ENCODE measurements at places on chromosomes 1 and 21. TPM values are rescaled to one million over a fixed set of nuclear protein-coding genes. Genes with fewer than 3 reads are reported as not detected.

- H3K27ac ChIP-seq = peak overlapping the region; percentile 97
- H3K27me3 ChIP-seq = no peaks in the 10 kb centered on the region
- peaks cover 4% of the 10 kb centered on the region for H3K36me3 ChIP-seq
- peak; percentile 54 for DNase-seq
- H3K4me3 ChIP-seq = peak overlapping the region; percentile 94
- peaks cover 48% of the 10 kb centered on the region for H3K4me1 ChIP-seq
These were observed 21.9 kb upstream of the PIK3CD start for GRCh38 chr1:9629445-9630201.

DNA sequence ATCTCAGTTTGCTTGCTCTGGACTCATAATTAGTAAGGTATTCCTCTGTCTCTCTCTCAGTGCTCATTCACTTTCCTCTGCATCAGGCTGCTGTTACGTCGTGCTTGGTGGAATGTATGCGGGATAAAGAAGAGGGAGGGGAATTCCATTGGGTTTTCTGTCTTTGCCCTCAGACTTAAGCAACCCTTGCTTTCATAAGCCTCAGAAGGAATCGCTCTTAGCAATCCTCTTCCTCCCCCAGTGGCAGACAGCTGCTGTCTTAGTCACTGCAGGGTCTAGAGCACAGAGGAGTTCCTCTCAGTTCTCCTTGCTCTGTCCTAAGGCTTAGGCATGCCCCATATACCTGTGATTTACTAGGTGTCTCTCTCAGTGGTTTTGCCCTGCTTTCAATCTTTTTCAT, 19.1 kb upstream of the NTMT2 start:
- H3K4me3 ChIP-seq = no peak overlapping the region
- no peak for DNase-seq
- H3K27ac ChIP-seq = no peak overlapping the region
- no peaks in the 10 kb centered on the region for H3K36me3 ChIP-seq

GRCh38 chr1:14835725-14836124, 237.2 kb downstream of the KAZN start:
- no peak for DNase-seq
- H3K36me3 ChIP-seq = no peaks in the 10 kb centered on the region

DNA sequence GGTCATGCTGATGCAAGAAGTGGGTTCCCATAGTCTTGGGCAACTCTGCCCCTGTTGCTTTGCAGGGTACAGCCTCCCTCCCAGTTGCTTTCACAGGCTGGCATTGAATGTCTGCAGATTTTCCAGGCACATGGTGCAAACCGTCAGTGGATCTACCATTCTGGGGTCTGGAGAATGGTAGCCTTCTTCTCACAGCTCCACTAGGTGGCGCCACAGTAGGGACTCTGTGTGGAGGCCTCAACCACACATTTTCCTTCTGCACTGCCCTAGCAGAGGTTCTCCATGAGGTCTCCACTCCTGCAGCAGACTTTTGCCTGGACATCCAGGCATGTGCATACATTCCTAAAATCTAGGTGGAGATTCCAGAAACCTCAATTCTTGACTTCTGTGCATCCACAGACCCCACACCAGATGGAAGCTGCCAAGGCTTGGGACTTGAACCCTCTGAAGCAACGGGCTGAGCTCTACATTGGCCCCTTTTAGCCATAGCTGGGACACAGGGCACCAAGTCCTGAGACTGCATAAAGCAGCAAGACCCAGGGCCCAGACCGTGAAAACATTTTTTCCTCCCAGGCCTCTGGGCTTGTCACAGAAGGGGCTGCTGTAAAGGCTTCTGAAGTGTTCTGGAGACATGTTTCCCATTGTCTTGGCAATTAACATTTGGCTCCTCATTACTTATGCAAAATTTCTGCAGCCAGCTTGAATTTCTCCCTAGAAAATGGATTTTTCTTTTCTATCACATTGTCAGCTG, 466.2 kb upstream of the PBX1 start:
- DNase-seq = no peak
- H3K27me3 ChIP-seq = no peaks in the 10 kb centered on the region
- H3K4me1 ChIP-seq = no peaks in the 10 kb centered on the region
- no peak overlapping the region for H3K4me3 ChIP-seq
- H3K27ac ChIP-seq = no peak overlapping the region

DNA sequence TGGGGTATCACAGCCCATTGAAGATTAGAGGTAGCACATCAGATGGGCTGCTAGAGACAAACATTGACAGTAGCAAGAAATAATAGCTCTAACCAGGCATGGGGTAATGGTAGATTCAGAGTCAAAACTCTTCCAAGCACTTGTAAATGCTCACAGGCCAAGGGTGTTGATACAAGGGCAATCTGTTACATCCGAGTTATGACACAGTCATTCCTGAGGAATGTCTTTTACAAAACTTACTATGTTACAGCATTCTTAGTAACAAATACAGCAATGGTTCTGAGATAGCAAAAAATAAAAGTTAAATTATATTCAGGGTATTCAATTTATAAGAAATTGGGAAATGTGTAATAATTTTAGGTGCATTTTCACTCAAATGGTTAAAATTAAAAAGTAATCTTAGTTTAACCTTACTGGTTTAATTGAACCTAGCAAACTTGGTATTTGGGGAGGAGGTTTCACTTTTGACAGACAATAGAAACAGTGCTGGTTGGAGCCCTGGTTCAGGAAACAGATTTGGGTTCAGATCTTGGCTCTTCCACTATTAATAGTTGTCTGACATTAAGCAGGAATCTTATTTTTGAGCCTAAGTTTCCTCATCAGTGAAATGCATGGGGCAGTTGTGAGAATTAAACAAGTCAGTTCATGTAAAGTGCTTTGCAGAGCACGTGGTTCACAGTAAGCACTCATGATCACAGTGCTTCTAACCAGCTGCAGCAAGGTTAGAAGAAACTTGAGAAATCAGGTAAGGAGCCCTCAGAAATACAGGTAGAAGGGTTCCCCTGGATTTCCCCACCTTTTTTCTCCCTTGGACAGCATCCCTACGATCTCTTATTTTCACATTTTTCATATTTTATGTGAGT, 4.4 kb downstream of the ST3GAL3 start:
- no peak overlapping the region for H3K27ac ChIP-seq
- no peak overlapping the region for H3K4me3 ChIP-seq
- no peak for DNase-seq
- peaks cover 11% of the 10 kb centered on the region for H3K4me1 ChIP-seq

GRCh38 chr1:224325959-224326358, 4.0 kb downstream of the NVL start:
- no peak overlapping the region for H3K27ac ChIP-seq
- H3K4me3 ChIP-seq = no peak overlapping the region
- no peaks in the 10 kb centered on the region for H3K36me3 ChIP-seq
- peaks cover 42% of the 10 kb centered on the region for H3K4me1 ChIP-seq
- no peak for DNase-seq
- no peaks in the 10 kb centered on the region for H3K27me3 ChIP-seq

DNA sequence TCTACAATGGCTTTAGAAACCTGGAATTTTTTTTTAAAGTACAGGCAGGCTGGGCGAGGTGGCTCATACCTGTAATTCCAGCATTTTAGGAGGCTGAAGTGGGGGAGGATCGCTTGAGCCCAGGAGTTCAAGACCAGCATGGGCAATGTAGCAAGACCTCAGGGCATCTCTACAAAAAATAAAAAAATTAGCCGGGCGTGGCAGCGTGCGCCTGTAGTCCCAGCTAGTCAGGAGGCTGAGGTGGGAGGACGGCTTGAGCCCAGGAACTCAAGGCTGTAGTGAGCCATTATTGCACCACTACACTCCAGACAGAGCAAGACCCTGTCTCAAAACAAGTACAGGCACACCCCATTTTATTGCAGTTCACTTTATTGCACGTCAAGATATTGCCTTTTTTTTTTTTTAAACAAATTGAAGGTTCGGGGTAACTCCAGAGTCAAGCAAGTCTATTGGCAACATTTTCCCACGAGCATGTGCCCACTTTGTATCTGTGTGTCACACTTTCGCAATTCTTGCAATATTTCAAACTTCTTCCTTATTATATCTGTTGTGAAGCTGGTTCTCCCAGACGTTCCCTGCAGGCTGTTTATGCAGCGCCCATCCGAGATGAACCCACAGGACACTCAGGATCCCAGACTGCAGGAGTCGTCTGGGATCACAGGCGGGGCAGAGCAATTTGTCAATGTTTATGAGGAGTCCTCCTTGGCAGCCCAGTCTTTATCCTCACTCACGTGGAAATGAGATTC, 4.7 kb downstream of the HES2 start:
- H3K27me3 ChIP-seq = peaks cover 73% of the 10 kb centered on the region
- H3K4me1 ChIP-seq = peaks cover 12% of the 10 kb centered on the region
- no peak overlapping the region for H3K4me3 ChIP-seq
- H3K27ac ChIP-seq = no peak overlapping the region
- DNase-seq = no peak
- H3K36me3 ChIP-seq = no peaks in the 10 kb centered on the region

GRCh38 chr1:210883821-210884220, 250.1 kb downstream of the KCNH1 start:
- H3K36me3 ChIP-seq = no peaks in the 10 kb centered on the region
- no peaks in the 10 kb centered on the region for H3K4me1 ChIP-seq
- H3K27me3 ChIP-seq = peaks cover 11% of the 10 kb centered on the region
- no peak overlapping the region for H3K4me3 ChIP-seq

GRCh38 chr21:25171438-25171837, 435.8 kb downstream of the MRPL39 start:
- DNase-seq = no peak
- no peak overlapping the region for H3K4me3 ChIP-seq
- H3K36me3 ChIP-seq = no peaks in the 10 kb centered on the region
- no peaks in the 10 kb centered on the region for H3K4me1 ChIP-seq
- H3K27ac ChIP-seq = no peak overlapping the region
- H3K27me3 ChIP-seq = no peaks in the 10 kb centered on the region

DNA sequence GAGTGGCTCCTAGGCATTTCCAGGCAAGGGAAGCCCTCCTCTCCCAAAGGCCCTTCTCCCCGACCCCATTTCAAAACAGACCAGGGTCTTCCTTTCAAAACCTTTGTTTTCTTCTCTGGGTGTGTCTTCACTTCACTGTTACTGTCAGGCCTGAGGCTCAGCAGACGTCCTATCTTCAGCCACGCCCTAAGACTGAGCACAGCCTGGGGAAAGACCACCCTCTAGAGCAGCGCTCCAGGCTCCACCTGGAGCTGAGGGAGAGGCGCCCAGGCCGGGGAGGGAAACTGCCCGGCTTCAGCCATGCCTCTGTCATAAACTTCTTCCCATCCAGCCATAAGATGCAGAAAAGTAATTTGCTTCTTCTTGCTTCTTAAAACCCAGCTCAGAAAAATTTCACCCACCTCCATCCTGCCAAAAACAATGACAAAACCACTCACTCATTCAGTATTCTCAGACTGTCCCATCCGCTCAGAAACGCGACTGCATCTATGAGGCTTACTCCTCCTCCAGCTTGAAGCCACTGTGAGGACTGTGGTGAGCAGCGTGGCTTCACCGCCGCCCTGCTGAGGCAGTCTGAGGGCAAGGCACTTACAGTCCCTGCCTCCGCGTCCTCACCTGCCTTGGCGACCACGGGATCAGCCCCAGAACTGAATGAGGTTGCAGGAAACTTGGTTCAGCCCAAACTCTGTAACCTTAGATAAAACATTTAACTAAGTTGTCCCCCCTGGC, 36.1 kb downstream of the VN1R5 start:
- no peak overlapping the region for H3K27ac ChIP-seq
- H3K27me3 ChIP-seq = peaks cover 11% of the 10 kb centered on the region
- no peak overlapping the region for H3K4me3 ChIP-seq
- no peaks in the 10 kb centered on the region for H3K36me3 ChIP-seq
- DNase-seq = no peak
- H3K4me1 ChIP-seq = no peaks in the 10 kb centered on the region

GRCh38 chr1:9427388-9427787, 111.9 kb upstream of the SLC25A33 start:
- peaks cover 46% of the 10 kb centered on the region for H3K4me1 ChIP-seq
- no peaks in the 10 kb centered on the region for H3K36me3 ChIP-seq
- H3K27me3 ChIP-seq = no peaks in the 10 kb centered on the region

GRCh38 chr1:201739492-201740085, 89.4 kb upstream of the IPO9 start:
- peak overlapping the region; percentile 97 for H3K4me3 ChIP-seq
- H3K36me3 ChIP-seq = no peaks in the 10 kb centered on the region
- H3K4me1 ChIP-seq = peaks cover 22% of the 10 kb centered on the region
- peak overlapping the region; percentile 74 for H3K27ac ChIP-seq
- peak; percentile 29 for DNase-seq

GRCh38 chr1:181204530-181204929, 116.0 kb downstream of the IER5 start:
- H3K27ac ChIP-seq = no peak overlapping the region
- peaks cover 3% of the 10 kb centered on the region for H3K4me1 ChIP-seq
- H3K36me3 ChIP-seq = peaks cover 4% of the 10 kb centered on the region
- H3K4me3 ChIP-seq = no peak overlapping the region
- no peak for DNase-seq

GRCh38 chr1:220882061-220882891, 3.0 kb downstream of the HLX start:
- peak overlapping the region; percentile 28 for H3K4me3 ChIP-seq
- H3K27me3 ChIP-seq = peaks cover 86% of the 10 kb centered on the region
- H3K4me1 ChIP-seq = peaks cover 24% of the 10 kb centered on the region

GRCh38 chr1:39322431-39322830, 117.9 kb downstream of the MACF1 start:
- H3K27ac ChIP-seq = no peak overlapping the region
- H3K4me1 ChIP-seq = peaks cover 9% of the 10 kb centered on the region
- no peaks in the 10 kb centered on the region for H3K27me3 ChIP-seq
- H3K36me3 ChIP-seq = peaks cover 3% of the 10 kb centered on the region

DNA sequence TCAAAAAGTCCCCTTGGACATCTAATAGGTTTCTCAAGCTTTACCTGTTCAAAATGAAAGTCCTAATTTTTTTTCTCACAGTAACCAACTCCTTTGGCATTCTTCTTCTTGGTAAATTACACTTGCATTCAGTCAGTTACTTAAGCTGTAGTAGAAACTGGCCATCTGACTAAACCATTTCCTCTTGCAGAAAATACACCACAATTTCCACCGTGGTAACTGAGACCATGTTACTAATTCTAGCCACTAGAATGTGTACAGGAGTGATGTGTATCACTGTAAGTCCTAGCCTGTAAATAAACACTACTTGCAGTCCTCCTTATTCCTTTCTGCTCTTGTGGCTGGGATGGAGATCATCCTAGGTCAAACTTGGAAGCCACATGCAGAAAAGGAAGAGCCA, 965.4 kb upstream of the TMPRSS15 start:
- no peaks in the 10 kb centered on the region for H3K4me1 ChIP-seq
- H3K27me3 ChIP-seq = no peaks in the 10 kb centered on the region
- H3K4me3 ChIP-seq = no peak overlapping the region

GRCh38 chr1:158118713-158119402, 61.8 kb upstream of the CD1D start:
- no peak for DNase-seq
- H3K27ac ChIP-seq = no peak overlapping the region
- H3K27me3 ChIP-seq = peaks cover 78% of the 10 kb centered on the region
- no peak overlapping the region for H3K4me3 ChIP-seq
- H3K4me1 ChIP-seq = peaks cover 18% of the 10 kb centered on the region
- H3K36me3 ChIP-seq = peaks cover 8% of the 10 kb centered on the region

GRCh38 chr21:29775462-29775861, 164.3 kb downstream of the GRIK1 start:
- no peak for DNase-seq
- peaks cover 7% of the 10 kb centered on the region for H3K27me3 ChIP-seq
- H3K4me3 ChIP-seq = no peak overlapping the region
- H3K4me1 ChIP-seq = no peaks in the 10 kb centered on the region
- no peak overlapping the region for H3K27ac ChIP-seq

CLDN17 gene
- total RNA-seq = not detected

LHX8 gene
- total RNA-seq = not detected

TMPRSS3 gene
- 4.5 TPM for total RNA-seq

SPRR2B gene
- not detected for total RNA-seq

NECTIN4 gene
- not detected for total RNA-seq

HSPA6 gene
- total RNA-seq = 0.27 TPM

CHRM3 gene
- 0.02 TPM for total RNA-seq

TEDDM1 gene
- not detected for total RNA-seq
